Mucosa of descending colon (tissue), 3 donors: ENCODE measurements at places on chromosomes 7 and 10.
A peak's percentile ranks its signal among the peaks of the same experiment; 100 is the strongest.

DNA sequence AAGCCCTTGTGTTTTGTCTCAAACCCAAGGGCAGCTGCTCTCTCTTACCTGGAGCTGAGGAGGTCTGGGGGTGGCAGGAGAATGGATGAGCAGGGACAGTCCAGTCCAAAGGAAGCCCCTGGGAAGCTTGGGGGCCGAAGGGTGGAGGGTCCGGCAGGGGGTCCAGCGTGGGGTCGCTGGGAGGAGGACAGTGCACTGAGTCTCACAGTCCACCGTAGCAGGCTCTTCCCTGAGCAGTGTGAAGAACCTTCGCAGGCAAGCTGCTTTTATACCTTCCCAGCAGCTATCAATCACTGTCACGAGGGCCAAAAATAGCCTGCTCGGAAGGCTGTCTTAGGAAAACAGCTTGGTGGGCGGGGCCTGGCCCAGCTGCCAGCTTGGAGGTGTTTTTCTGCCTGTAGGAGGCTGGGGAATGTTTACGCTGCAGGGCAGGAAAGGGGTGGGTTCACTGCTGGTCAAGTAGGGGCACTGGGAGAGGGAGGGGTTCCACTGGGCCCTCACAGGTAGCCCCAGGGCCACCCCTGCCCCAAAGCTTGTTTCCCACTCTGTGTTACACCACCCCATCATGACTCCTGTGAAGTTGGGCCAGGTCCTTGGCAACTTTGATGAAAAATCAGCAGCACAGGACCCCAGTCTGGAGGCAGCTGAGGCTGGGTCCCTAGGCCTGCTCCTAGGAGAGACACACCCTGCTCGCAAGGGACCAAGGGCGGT is at the start of gene DEPP1:
TSS of gene DEPP1 (minus strand) at position 240 of the 711 bp plus-strand sequence. CDS start 779 bp downstream, outside the sequence.
- DNase-seq: peak; percentile 98

GRCh38 chr7:147798001-147798400 is 792.6 kb upstream of the C7orf33 start:
- no peak for DNase-seq

- no peak for DNase-seq
These were observed 72.8 kb upstream of the ZNF479 start for GRCh38 chr7:57205000-57205399.

- no peak for DNase-seq
These were observed 113.0 kb upstream of the PCDH15 start for GRCh38 chr10:54914049-54914448.

DNA sequence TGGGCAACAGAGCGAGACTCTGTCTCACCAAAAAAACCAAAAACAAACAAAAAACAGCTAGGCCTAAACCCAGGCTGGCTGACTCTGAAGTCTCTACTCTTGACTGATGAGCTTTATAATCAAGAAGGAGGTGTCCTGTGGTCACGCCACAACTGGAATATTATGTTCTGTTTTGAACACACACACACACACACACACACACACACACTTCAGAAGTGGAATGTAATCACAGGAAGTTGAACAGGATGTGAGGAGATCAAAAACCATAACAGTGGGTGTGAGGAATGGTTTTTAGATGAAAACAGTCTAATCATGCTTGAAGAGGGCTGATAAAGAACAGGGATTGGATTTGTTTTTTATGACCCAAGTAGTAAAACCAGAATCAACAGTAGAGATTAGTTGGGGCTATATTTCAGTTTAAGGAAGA is 51.1 kb upstream of the IL6 start:
- DNase-seq: no peak

- DNase-seq: no peak
These were observed 21.9 kb downstream of the ERLIN1 start for GRCh38 chr10:100163704-100164621.

DNA sequence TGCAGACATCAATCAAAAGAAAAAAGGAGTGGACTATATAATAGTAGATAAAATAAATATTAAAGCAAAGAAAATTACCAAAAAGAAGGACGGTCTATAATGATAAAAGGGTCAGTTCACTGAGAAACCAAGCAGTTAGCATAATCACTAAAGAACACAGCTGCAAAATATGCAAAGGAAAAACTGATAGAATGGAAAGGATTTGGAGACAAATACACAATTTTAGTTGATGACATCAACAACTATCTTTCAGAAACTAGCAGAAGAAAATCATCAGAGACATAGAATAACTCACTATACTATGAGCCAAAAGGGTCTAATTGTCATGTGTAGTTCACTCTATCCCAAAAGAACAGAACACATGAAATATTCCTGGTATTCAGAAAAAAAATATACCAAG is 316.4 kb upstream of the IGFBP3 start:
- DNase-seq: no peak

DNA sequence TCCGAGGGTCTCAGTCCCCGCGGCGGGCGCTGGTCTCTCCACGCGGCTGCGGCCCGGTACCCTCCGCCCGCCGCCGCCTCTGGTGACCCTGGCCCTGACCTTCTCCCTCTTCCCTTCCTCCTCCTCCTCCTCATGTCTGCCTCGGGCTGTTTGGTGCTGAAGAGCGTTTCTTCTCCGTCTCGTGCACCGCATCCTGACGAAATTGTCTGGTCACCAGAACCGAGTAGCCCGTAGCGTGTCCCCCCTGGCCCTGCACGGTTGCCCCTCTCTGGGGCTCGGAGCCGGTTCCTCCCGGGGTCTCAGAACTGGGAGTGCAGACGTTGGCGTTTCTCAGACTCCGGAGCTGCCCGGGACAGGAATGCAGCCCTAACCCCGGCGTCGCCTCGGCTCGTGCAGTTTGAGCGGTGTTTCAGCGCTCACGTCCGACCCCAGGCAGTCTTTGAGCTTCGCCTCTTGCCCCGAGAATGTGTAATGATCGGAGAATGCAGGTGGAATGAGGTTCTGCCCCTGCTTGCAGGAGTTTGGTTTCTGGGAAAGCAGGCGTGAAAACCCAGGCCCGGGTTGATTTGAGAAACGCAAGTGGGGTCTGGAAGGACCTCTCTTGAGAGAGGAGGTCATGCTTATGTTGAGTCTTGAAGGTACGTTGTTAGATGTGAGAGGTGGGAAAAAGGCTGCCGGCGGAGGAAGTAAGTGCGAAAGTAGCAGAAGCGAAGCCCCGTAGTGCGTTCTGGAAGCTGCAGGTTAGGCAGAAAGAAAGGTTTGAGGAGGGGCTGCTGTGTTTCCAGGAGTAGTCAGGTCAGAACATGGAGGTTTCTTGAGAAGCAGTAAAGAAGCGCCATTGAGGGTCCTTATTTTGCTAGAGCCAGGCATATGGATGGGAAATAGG is 743 bp downstream of the RBM17 start:
- peak; percentile 32 for DNase-seq

DNA sequence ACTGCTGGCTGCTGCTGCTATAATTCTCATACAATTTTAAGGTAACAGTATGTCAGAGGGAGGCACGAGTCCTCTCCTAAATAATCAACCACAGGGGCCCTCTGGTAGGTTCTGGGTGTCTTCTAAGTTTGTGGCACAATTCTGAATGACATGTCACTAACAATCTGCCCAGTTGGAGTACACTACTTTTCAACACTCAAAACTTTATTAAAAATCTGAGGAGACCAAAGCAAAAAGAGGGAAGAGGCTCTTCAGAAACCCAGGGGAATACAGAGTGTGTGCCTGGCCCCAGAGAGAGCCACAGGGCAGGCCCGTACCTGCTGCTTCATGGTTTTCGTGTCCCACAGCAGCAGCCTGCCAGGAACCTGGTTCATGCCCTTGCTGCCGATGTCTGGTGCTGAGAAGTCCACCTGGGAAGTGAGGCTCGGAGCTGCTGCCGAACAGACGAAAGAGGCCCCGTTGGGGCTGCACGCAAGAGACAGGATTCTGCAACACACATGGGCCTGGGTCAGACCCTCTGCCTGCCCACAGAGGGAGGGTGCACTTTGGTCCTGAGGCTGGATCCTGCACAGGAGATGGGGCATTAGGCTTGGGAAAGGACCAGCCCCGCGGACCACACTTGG is 18.3 kb downstream of the WDR91 start:
- DNase-seq: no peak

GRCh38 chr10:122142641-122143237 is 128.4 kb upstream of the BTBD16 start:
- DNase-seq: peak; percentile 46

DNA sequence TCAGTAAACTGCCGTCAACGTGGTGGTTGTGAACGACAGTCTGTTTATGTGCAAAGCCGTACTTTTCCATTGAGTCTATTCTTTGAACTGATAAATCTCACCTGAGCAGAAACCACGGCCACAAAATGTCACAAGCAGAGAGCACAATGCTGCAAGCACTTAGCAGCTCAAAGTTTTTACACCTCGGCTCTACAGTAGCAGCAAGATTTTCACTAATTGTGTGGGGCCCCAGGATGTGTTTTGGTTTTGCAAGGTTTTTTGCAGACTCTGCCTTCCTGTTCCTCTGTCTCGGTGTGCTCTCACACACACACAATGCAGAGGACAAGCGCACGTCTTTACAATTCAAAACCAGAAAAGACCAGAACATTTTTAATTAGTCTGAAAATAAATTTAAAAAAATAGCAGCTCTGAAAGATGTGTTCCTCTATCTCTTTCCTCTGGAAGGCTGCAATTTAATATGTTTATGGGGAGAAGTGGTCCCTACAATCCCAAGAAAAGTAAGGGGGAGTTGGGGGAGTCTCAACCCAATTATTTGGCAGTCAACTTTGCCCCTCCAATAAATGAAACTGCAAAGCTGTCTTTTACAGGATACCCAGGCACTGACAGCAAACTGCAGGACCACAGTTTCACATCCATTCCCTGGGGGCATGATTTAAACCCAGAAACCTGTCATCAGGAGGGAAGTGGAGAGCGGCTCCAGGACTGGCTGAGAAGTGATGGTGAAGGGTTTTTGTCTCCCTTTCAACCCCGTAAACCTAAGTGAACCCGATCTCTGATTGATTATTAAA is 73.8 kb upstream of the SFMBT2 start:
- DNase-seq: no peak

DNA sequence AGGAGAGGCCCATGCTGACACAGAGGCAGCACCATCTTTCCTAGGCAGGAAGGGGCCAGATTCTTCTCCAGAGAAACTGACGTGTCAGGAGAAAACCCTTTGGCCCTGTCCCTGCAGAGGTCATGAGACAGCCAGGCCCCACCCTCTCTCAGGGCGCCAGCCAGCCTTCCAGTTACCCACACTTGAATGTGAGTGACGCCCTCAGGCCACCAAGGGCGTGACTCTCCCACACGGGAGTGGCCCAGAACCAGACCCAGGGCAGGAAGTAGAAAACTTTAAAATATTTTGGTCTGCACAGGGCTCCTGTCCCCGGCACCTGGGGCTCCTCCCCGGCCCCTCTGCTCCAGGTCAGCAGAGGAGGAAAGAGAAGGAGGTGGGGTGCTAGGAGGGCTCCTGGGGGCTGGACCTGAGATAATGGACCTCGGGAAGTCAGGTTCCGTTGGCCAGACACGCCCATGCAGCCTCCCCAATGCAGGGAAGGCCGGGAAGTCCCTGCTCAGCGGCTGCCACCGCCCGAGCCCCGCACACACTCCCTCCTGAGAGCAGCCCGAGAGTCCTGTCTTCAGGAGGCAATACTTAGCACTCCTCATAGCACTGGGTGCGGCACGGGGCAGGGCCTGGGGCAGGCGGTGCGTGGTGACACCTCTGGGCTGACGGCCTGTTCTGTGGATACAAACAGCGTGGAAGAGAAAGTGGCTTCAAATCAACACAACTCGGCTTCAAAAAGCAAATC is 67.0 kb upstream of the CFAP46 start:
- DNase-seq: peak; percentile 86

DNA sequence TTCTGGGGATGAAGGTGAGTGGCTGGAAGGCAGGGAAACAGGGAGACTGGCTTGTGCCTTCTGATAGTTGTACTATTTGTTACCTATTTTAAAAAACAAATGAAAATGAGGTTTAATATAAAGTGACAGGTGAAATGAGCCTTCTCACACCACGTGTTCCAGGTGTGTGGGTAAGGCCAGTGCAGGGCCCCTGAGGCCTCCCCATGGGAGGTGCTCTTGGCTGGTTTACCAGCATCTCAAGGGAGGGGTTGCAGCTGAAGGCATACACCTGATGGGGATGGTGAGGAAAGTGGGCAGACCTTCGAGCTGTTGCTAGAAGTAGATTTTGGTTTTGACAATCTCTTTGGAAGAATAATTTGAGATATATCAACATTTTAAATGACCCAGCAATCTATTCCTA is 103.6 kb downstream of the ARHGAP22 start:
- DNase-seq: no peak

DNA sequence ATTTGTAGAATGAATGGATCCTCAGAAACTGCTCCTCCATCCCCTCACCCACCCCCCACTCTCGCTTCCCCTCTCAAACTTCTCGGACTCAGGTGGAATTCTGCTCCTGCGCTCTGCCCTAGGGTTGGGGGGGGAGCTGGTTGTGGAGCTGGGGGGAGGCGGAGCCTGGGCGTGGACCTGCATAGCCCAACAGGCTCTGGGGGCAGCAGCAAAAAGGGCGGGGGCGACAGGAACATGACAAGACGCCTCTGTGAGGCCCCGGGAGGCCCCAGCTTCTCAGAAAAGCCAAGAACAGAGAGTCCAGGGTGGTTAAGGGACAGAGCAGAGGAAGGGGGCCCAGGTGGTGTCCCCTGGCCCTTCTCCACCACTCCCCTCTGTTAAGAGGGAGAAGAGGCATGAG is 3.5 kb downstream of the TSC22D4 start:
- peak; percentile 58 for DNase-seq

DNA sequence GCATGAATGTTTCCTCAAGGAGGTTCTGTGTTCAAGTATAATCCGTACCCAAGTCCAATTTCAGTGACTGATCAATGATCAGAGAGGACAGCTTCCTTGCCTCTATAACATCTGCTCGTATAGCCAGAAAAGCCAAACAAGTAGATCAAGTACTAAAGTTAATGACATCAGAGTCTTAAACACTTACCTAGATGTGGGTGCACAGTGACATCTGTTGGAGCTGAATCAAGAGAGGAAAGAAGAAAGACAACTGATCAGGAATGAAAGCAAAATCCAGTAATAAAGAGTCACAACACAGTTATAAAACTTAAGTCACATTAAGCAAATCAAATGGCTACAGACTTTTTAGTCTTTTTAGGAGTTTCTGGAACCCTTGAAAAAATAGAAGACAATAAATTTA is 236.5 kb downstream of the RELN start:
- no peak for DNase-seq

DNA sequence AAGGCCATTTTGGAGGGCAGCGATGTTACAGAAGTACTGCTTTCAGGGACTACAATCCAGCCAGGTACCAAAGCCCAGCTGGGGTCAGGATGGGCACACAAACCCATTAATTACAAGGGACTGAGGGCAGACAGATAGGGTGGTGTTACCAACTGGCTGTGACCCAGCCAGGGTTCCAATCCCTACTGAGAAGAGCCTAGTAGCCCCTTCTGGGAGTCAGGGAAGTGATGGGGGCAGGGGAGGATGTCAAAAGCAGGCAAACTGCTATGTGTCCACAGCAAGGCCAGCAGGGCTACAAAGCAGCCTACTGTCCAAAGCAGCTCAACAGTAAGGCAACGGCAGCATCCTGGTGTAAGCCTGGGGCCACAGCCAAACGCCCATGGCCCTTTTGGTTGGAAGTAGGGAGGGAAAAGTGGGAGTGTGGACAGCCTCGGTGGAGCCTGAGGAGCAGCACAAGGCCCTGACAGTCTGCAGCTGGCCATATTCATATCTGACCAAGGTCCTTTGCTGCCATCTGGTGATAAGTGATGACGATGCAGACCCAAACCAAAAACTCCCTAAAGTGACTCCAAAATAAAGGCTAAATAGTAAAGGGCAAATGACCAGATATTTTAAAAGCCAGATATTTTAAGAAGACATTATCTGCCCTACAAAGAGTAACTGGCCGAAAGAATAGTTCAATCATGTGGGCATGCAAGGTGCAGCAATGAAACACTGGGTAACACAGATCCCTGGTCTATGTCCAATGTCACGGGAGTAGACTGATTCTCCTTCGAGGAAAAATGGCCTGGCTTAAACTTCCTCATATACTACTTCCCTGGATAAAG is 56.9 kb downstream of the XPNPEP1 start:
- DNase-seq: no peak

GRCh38 chr10:129548600-129548999 is 81.6 kb downstream of the MGMT start:
- DNase-seq: no peak
